ENCODE measurements at places on chromosomes 7 and 10.
A peak's percentile ranks its signal among the peaks of the same experiment; 100 is the strongest.

GRCh38 chr7:44664780-44665461, 58.5 kb downstream of the OGDH start:
- DNase-seq = no peak

- DNase-seq = no peak
Observed at GRCh38 chr10:132453470-132453861, 56.5 kb downstream of the PWWP2B start.

- DNase-seq = no peak
Observed at GRCh38 chr10:1658658-1659057, 78.7 kb downstream of the ADARB2 start.

DNA sequence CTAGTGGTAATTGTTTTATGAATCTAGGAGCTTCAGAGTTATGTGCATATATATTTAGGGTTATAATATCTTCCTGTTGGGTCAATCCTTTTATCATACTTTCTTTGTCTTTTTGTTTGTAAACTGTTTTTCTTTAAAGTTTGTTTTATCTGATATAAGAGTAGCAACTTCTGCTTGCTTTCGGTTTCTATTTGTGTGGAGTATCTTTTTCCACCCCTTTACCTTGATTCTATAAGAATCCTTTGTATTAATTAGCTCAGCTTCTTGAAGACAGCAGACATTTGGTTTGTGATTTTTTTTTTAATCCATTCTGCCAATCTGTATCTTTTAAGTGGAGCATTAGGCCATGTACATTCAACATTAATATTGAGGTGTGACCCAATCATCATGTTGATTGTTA, 9.3 kb downstream of the CASP7 start:
- DNase-seq = no peak

DNA sequence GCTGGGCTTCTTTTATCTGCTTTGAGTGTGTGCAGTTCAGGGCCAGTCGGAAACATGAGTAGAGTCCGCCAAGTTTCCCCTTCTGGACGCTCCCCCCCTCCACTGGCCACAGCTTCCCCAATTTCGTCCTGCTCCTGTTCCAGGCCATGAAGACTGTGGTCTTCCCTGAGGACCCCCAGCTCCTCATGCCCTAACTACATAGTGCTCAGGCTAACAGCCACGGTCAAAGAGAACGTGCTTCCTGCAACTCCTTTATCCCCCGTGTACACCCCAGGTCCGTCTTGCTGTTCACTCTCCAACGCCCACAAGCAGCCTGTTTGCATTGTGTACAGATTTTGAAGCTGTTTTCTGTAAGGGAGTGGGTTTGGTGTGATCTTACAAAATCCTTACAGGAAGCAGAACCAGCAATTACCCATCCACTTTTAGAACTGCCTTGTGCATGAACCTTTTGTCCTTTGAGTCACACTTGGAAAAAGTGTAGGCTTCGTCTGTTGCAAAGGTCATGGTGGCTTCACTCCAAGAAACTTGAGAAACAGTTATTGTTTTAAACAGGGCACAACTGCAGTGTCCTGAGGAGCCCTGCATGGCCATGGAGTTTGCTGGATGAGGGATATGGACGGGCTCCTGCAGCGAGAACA, 77.0 kb upstream of the FAM20C start:
- no peak for DNase-seq

DNA sequence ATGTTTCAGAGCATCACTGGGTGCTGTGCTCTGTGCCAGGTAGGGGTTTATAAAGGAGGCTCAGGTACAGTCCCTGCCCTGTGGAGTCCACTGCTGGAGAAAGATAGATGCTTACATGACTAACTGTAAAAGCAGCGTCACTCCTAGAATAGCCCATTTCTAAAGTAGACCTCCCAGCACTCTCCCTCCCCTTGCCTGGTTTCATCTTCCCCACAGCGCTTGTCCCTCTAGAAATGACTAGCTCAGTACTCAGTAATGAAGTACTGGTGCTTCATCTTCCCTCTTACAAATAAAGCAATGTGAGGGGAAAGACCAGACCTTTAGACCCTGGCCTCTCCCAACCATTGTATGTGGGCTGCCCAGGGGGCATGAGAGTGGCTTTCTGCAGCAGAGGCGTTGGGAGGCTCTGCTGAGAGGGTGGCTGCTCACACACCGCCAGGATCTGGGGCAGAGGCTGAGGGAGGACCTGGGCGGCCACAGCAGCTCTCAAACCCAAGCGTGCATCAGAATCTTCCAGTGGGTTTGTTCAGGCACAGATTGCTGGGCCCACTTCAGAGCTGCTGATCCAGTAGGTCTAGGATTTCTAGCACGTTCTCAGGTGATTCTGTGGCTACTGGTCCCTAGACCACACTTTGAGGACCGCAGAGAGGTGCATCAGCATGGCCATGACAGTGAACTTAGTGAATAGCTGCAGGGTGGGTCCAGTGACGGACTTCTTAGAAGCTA, 110.3 kb upstream of the ANLN start:
- DNase-seq = no peak

GRCh38 chr7:112411186-112411795, 39.0 kb upstream of the IFRD1 start:
- DNase-seq = no peak

DNA sequence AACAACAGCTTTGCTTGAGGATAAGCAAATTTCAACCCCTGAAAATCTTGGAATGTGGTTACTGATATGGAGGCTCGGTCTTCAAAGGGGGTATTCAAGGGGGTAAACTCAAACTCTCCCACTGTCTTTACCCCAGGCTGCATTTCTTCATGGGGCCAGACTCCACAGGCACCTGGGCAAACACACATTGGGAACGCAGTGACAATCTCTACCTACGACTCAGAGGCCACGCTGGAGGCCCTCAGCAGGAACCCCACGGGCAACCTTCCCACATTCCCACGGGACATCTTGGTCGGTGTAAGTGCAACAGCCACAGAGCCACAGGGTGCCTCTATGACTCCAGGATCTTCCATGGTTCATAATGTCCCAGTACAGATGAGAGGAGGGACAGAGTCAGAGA, 2.2 kb upstream of the INSIG1 start:
- no peak for DNase-seq

GRCh38 chr10:50453940-50454339, 169.8 kb downstream of the SGMS1 start:
- no peak for DNase-seq

- no peak for DNase-seq
Observed at GRCh38 chr10:20836401-20836800, 60.7 kb downstream of the NEBL start.

- DNase-seq = no peak
Observed at GRCh38 chr10:124293616-124294449, 124.9 kb downstream of the OAT start.

- DNase-seq = no peak
Observed at GRCh38 chr7:33918438-33919143, 13.3 kb downstream of the BMPER start.

GRCh38 chr10:11163780-11164550, 146.3 kb downstream of the CELF2 start:
- DNase-seq = no peak

GRCh38 chr10:9707216-9707615, 1310.5 kb upstream of the CELF2 start:
- DNase-seq = no peak

GRCh38 chr7:105849122-105849855, 27.1 kb downstream of the ATXN7L1 start:
- no peak for DNase-seq

DNA sequence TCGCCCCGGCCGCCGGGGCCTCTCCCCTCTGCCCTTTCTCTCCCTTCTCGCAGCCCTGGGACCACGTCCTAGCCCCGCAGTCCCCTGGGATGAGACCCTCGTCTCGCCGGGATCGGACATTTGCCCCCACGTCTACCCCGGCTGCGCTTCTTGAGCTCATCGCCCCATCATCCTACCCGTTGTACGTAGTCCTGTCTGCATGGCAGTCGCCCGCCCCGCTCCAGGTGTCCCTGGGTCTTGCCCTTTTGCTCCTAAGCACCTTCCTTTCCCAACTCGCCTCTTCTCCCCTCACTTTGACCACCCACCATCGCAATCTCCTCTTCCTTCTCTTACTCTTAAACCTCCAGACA, 582 bp downstream of the TPST1 start:
- DNase-seq = no peak

GRCh38 chr7:26060733-26061677, 91.0 kb upstream of the NFE2L3 start:
- peak; percentile 35 for DNase-seq
